Ovary (tissue), 10 donors: ENCODE measurements at places on chromosomes 7 and 10. TPM values are rescaled to one million over a fixed set of nuclear protein-coding genes. Genes with fewer than 3 reads are reported as not detected.

DNA sequence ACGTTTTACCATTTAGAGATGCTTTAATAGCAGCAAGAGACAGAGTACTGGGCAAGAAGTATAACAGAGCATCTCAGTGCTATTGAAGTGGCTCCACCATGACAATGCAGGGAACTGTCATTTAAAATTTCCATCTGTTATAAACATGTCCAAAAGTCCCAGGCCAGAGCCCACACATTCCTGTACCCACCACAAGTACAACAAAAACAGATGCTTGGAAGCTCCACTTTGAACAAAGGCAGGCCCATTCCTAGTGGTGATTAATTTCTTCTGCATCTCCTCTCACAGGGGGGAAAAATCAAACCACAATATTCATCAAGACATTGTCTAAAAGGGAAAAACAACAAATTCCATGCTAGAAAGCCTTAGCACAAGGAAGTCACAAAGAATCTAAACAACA, 627.9 kb downstream of the PARD3 start:
- no peak overlapping the region for H3K4me3 ChIP-seq
- no peak for DNase-seq
- H3K27me3 ChIP-seq, result no peaks in the 10 kb centered on the region

- DNase-seq, result peak; percentile 44
- H3K27ac ChIP-seq, result no peak overlapping the region
- H3K4me1 ChIP-seq, result no peaks in the 10 kb centered on the region
- H3K4me3 ChIP-seq, result no peak overlapping the region
- H3K27me3 ChIP-seq, result no peaks in the 10 kb centered on the region
Measured at GRCh38 chr10:106705681-106706100, 458.8 kb downstream of the SORCS1 start.

GRCh38 chr10:122331100-122331499, 43.4 kb upstream of the PLEKHA1 start:
- no peak for DNase-seq
- no peaks in the 10 kb centered on the region for H3K27me3 ChIP-seq
- no peaks in the 10 kb centered on the region for H3K36me3 ChIP-seq
- no peak overlapping the region for H3K4me3 ChIP-seq
- H3K27ac ChIP-seq, result no peak overlapping the region

- no peak overlapping the region for H3K27ac ChIP-seq
- H3K4me3 ChIP-seq, result no peak overlapping the region
- DNase-seq, result no peak
- H3K36me3 ChIP-seq, result no peaks in the 10 kb centered on the region
Measured at GRCh38 chr7:8208816-8209215, 53.2 kb downstream of the ICA1 start.

DNA sequence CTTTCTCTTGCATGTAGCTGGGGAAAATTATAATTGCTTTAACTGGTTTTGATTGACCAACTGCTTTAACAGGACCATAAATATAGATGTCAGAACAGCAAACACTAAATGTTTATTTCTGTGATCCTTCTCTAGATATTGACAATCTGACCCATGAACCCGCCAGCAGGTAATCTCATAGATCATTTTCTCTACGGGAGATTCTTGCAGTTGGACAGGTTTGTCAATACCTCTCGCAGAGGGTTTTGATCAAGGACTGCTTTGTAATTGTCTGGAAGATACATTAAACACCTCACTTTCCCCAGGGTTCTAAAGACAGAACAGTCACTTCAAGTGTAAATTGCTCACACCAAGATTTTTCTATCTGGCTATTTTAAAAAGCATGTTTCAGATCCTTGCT, 235.8 kb upstream of the RHOBTB1 start:
- no peaks in the 10 kb centered on the region for H3K4me1 ChIP-seq
- H3K27me3 ChIP-seq, result no peaks in the 10 kb centered on the region
- H3K4me3 ChIP-seq, result no peak overlapping the region
- no peak overlapping the region for H3K27ac ChIP-seq
- no peaks in the 10 kb centered on the region for H3K36me3 ChIP-seq
- DNase-seq, result no peak

- no peaks in the 10 kb centered on the region for H3K4me1 ChIP-seq
- H3K27me3 ChIP-seq, result no peaks in the 10 kb centered on the region
- no peak for DNase-seq
- no peak overlapping the region for H3K27ac ChIP-seq
- no peak overlapping the region for H3K4me3 ChIP-seq
Measured at GRCh38 chr7:85262891-85263290, 76.0 kb upstream of the SEMA3D start.

DNA sequence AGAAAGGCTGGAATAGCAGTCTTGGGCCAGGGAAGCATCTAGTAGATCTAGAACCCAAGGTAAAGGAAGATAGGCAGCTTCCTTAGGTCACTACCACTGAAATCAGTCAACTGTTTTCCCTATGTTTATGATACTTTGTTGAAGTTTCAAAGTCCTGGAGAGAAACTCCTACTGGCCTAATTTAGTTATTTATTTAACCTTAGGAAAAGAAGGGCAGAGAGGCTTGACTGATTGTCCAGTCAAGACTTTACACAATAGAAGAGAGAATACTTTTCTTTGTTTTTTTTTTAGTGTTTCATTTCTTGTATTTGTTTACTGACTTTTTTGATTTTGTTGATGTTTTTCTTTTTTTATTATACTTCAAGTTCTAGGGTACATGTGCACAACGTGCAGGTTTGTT, 138.9 kb upstream of the PHYHIPL start:
- no peaks in the 10 kb centered on the region for H3K36me3 ChIP-seq
- H3K27me3 ChIP-seq, result no peaks in the 10 kb centered on the region
- DNase-seq, result no peak
- peaks cover 1% of the 10 kb centered on the region for H3K4me1 ChIP-seq
- no peak overlapping the region for H3K4me3 ChIP-seq
- no peak overlapping the region for H3K27ac ChIP-seq

DNA sequence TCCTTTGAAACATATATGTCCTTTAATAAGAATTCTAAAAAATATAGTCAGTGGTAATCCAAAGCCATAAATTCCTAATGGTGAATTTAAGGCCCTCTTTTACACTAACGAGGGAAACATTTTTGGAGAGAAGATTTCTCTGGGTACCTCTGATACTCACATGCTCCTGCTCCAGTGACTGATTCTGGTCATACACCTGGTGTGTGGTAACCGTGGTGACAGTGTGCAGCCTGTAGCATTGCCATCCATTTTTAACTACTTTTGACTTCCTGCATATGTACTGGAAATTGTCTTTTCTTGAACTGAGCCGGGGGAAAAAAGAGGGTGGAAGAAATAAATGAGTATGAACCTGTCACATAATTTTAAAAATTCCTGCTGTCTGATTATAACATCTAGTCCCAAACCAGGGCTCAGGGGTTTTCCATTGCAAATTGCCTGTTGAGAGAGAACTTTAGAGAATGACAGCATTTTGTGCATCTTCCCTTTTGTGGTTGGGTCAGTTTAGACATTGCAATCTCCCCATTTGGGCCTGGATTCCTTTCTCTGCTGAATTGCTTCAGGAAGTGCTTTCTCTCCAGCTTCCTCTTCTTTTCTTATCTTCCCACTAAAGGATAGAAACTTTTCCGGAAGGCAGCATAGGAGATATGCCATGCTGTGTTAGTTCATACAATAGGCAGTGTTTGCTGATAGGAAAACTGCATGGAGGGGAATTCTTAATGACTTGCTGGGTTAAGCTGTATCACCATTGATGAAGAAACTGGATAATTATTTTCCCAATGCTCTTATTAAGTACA, 125.5 kb downstream of the GRM3 start:
- H3K27ac ChIP-seq, result no peak overlapping the region
- DNase-seq, result no peak
- H3K4me3 ChIP-seq, result no peak overlapping the region
- no peaks in the 10 kb centered on the region for H3K36me3 ChIP-seq
- no peaks in the 10 kb centered on the region for H3K4me1 ChIP-seq
- no peaks in the 10 kb centered on the region for H3K27me3 ChIP-seq

- no peaks in the 10 kb centered on the region for H3K27me3 ChIP-seq
- no peak overlapping the region for H3K27ac ChIP-seq
- no peak for DNase-seq
- no peaks in the 10 kb centered on the region for H3K36me3 ChIP-seq
- no peaks in the 10 kb centered on the region for H3K4me1 ChIP-seq
- no peak overlapping the region for H3K4me3 ChIP-seq
Measured at GRCh38 chr10:126521399-126521798, 133.1 kb upstream of the ADAM12 start.

- no peaks in the 10 kb centered on the region for H3K36me3 ChIP-seq
- no peaks in the 10 kb centered on the region for H3K27me3 ChIP-seq
- no peak overlapping the region for H3K27ac ChIP-seq
- H3K4me3 ChIP-seq, result no peak overlapping the region
- no peak for DNase-seq
Measured at GRCh38 chr7:91135703-91136430, 128.4 kb upstream of the FZD1 start.

Gene NCF1
- 3.6 TPM for polyA plus RNA-seq

Gene CNPY1
- polyA plus RNA-seq, result not detected

Gene HOXA6
- not detected for polyA plus RNA-seq

Gene PTPN20
- 3.4 TPM for polyA plus RNA-seq
